ENCODE measurements at places on chromosomes 3 and 15.

GRCh38 chr15:76168237-76168984 lies 108.6 kb downstream of the TMEM266 start:
- no peak for DNase-seq

- no peak for DNase-seq
Measured at GRCh38 chr3:2967871-2968270, 142.3 kb downstream of the IL5RA start.

DNA sequence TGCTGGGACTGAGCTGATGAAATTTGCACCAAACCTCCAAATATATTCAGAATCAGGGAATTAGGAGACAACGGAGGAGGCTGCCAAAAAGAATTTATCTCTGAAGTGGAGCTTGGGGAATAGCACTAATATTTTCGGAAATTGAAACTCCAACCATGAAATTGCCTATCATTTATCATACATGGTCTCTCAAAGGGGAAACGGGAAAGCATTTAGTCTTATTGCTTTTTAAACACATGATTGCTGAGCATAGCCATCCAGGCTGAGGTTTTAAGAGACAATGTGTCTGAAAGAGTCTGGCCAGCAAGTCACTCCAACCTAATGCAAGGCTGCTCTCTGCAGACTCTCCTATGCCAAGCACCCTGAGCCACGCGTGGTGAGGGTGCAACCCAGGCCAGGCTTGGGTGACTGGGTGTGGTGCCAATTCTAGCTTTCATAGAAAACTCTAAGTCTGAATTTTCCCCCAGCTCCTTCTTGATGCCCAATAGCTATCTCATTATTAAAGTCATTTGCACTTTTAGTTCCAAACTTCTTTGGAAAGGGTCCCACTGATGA lies 200.2 kb downstream of the RPLP1 start:
- peak; percentile 65 for DNase-seq

GRCh38 chr15:52050416-52050815 lies 31.4 kb downstream of the MAPK6 start:
- no peak for DNase-seq

DNA sequence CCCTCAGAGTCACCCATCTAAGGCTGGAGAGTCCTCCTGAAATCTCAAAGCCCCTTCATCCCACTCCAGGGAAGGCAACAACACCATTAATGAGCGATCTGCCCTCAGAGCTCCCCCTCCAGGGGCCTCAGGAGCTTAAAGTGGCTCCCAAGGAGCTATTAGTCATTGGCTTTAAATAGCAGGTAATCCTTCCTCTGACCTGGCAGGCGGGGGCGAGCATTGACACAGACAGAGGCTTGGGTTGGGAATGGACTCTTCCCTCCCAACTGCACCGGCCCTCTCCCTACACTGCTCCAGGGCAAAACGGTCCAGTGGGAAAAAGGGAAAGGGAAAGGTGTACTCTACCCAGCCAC lies 1.4 kb downstream of the MFGE8 start:
- DNase-seq = no peak

DNA sequence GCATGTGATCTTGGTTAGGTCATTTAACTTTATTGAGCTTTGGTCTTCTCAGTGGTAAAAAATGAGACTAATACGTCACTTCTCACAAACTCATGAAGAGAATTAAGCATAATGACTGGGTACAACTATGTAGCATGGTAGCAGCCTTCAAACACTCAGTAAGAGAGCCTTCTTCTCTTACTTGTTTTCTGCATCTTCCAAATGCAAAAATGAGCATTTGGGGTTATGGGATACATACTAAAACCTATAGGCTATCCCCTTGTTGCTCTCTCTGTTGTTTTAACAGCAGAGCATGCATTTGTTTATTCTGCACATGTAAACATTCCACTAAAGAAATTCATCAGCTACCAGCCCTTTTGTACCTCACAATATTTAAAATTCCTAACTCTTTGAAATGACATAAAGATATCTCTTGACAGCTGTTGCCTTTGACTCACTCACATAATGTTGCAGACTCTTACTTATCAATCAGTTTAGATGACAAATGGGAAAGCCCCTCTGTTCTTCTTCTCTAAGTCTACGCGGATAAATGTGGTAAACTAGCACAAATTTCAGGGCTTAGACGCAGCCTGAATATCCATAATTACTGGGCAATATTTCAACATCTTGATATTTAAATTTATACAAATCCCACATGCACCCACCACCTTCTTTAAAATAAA lies 327.3 kb upstream of the SATB1 start:
- DNase-seq = no peak

GRCh38 chr3:114509756-114510155 lies 215.9 kb downstream of the TIGIT start:
- no peak for DNase-seq

GRCh38 chr3:71376911-71377310 lies 206.6 kb downstream of the FOXP1 start:
- no peak for DNase-seq

GRCh38 chr15:51313074-51313393 lies 25.4 kb downstream of the CYP19A1 start:
- no peak for DNase-seq

GRCh38 chr15:71530116-71530515 lies 280.2 kb upstream of the NR2E3 start:
- DNase-seq = no peak

DNA sequence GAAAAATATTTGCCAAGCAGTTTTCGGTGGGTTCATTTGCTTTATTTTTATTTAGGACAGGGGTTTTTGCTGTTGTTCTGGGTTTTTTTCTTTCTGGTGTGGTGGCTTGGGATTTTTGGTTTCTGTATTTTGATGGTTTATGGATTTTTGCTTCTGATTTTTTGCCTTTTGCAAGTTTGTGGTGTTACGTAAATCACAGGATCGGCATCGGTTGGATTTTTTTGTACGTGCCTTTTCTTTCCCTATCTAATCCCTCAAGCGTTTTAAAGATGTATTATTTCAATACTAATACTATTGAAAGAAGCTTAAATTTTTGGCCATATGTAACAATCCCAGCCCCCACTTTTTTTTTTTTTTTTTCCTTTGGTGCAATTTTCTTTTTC lies 782 bp upstream of the BCL6 start:
- DNase-seq = no peak

All from ascending aorta (tissue), 2 donors.